NT2/D1 (cell line): ENCODE measurements at places on chromosomes 1 and 21.

- no peak for DNase-seq
Measured at GRCh38 chr1:112620377-112620695, 704 bp downstream of the CAPZA1 start.

DNA sequence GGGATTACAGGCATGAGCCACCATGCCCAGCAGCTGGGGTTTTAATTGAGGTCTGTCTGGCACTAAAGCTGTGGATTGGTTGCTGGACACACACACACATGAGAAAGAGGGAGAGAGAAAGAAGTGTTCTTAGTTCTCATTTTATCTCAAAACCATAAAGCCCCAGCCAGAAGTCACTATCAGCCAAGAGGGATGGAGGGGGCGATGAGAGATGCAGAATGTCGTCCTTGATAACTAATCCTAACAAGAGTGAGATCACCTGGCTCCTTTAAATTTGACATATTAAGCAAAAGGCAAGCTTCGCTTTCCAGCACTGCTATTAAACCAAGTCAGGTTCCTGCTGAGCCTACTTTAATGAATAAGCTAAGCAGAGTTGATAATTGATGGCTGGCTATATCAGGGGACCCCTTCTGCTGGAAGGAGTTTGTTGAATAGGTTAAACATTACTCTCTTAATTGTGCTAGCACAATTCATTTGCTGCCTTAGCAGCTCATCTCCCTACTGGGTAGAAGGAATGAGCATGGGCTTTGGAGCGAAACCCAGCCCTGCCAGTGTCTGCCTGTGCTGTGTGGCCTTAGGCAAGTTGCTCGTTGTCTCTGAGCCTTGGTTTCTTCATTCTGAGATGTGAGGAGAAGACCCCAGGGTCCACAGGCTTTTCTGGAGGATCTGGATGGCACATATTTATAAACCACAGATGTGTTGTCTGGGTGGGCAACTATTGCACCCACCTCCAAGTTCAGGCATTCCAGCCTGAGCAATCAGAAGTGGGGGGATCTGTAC is 50.8 kb downstream of the ALPL start:
- no peak for DNase-seq

- no peak for DNase-seq
Measured at GRCh38 chr1:42933060-42933586, 25.5 kb downstream of the SLC2A1 start.

- no peak for DNase-seq
Measured at GRCh38 chr1:208808301-208808700, 564.1 kb upstream of the PLXNA2 start.

GRCh38 chr1:16144325-16145029 is 11.4 kb downstream of the EPHA2 start:
- no peak for DNase-seq

GRCh38 chr1:149936170-149936991 is at the start of gene MTMR11:
Gene MTMR11, minus strand, starts transcription at chr1:149936879. Its CDS starts 232 bp downstream, at chr1:149936647.
- no peak for DNase-seq

- no peak for DNase-seq
Measured at GRCh38 chr1:208369658-208370057, 125.5 kb upstream of the PLXNA2 start.

DNA sequence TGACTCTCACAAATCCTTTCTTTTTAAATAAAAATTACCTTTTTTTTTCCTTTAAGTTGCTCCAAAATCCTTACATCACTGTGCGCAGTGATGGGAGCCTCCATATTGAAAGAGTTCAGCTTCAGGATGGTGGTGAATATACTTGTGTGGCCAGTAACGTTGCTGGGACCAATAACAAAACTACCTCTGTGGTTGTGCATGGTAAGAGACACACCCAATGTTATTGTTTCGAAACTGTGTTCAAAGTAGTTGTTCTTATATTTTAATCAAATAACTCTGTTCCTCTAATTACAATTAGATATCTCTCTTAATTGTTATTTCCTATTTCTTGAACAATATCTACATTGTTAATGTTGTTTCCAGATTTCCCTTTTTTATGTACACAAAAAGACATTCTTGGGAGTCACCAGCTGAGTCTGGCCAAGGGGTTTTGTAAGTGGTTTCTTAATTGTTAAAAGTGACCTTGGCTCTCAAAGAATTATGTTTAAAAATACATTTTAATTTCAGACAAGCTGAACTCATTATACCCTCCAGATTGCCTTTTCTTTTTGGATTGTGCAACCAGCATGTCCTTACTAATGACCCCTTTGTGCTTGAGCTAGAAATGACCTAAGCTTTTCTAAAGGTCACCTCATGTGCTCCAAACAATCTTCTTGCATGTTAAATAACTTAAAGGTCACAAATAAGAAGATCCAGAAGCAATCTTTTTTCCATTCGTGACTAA is 250.1 kb downstream of the HMCN1 start:
- no peak for DNase-seq

DNA sequence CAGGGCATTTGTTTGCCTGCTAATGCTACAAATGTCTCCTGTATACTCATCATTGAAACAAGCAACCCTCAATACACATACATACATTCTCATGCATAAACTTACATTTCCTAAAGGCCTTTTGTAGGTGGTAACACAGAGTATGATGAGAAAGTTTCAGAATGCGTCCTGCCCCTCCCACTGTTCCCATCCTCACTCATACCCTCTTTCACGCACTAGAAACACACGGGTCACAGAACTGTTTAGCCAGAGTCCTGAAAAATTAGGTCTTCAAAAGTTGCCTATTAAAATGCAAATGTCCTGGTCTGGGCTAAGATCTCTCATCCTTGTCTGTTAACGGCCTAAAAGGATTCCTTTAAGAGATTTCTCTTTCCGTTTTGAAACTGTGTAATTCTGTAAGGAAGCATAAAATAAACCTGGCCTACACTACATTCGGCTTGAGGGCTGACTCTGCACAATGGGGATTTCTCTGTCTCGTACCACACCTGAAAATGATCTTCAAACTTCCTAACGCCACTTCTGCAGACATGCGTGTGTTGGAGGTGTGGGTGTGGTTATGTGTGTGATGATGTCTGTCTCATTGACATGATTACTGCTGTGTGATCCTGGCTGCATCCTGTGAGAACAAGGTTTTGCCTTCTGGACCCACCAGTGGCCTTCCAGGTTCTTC is 5.3 kb upstream of the FCER1A start:
- no peak for DNase-seq

DNA sequence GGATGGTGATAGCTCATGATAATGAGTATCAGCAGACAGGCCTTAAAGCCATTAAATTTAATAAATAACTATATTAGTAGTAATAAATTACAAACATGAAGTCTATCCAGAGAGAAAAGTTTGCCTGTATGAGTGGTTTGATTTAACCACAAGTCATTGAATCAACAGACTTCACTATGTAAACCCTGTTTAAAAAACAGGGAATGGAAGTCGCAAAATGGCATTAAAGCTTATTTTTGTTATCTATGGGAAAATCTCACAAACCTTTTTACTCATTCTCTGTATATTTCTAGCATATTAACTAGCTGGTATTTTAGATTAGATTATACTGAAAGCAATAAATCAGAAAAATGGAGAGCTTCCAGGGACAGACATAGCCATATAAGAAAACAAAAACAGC is 45.3 kb downstream of the SASS6 start:
- DNase-seq, result no peak

DNA sequence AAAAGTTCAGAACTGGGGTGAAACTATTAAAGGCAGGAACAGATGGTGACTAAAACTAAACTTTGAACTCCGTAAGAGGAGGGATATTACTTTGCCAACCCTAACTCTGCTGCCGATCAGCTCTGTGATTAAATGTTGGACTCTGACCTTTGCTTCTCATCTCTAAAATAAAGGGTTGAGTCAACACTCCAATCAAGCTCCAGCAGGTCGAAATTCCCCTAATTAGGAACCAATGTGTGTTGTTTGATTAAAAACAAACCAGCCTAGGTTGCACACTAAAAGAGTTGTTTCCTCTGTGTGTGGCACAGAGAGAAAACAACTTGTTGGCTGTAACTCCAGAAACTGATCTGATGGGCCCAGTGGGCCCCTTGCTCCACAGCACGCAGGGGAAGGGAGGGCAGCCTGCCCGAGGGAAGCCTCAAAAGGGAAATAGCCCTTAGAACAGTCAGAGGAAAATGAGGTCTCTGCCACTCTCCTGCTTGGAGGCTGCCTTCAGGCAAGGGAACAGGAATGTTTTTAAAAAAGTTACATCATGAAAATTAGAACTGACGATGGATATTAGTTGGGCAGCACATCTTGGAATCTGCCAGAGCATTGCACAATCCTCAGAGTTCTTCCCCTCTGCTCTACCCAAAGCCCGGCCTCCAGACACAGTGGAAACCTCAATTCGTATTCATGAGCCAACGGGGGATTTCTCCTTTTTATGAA is 69.3 kb downstream of the KCTD3 start:
- DNase-seq, result no peak

- no peak for DNase-seq
Measured at GRCh38 chr1:241401156-241401555, 44.2 kb upstream of the RGS7 start.

- DNase-seq, result no peak
Measured at GRCh38 chr1:10429868-10430215, 391 bp upstream of the CENPS start.

DNA sequence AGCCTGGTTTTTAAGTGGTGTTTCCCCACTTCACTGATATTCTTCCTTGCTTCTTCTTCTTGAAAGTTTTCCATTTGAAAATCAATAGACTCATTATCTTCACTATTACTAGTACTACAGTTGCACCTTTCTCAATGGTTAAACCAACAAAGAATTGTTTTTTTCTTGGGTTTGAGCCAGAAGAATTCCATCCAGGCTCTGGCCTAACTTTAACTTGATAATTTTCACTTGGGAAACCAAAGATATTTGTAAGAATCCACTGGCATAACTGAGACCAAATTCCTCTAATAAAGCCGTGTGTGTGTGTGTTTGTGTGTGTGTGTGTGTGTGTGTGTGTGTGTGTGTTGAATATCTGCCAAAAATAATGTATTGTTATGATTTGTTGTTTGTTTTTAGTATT is 103.2 kb downstream of the SGIP1 start:
- DNase-seq, result no peak

DNA sequence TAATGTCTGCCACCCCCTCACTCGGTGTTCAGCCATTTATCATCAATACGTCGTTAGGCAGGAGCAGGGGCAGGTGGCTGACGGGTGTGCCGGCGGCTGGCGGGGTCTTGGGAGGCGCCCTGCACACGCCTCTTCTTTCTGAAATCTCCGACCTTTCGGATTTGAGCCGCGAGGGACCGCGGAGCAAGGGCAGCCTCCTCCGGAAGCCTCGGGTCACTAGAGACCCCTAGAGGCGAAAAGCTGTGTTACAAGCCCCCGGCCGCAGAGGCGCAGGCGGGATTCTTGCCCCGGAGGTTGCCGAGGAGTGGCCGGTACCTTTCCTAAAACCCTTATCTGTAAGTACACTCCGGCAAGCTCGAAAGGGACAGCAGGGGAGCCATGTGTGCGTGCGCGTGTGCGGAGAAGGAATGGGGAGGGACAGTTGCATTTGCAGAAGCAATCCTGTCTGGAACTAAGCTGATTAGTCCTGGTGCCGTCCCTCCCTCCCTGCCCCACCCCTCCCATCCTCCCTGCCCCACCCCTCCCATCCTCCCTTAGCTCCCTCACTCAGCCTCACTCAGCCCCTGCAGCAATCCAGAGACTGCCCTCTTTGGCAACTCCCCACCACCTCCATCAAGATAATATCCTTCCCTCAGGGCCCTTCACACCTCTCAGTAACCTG is 11.0 kb downstream of the BRINP2 start:
- DNase-seq, result peak; percentile 89

GRCh38 chr1:64686828-64687724 is 57.8 kb upstream of the RAVER2 start:
- peak; percentile 60 for DNase-seq

GRCh38 chr1:241934201-241934848 is 23.2 kb upstream of the BECN2 start:
- DNase-seq, result peak; percentile 84

DNA sequence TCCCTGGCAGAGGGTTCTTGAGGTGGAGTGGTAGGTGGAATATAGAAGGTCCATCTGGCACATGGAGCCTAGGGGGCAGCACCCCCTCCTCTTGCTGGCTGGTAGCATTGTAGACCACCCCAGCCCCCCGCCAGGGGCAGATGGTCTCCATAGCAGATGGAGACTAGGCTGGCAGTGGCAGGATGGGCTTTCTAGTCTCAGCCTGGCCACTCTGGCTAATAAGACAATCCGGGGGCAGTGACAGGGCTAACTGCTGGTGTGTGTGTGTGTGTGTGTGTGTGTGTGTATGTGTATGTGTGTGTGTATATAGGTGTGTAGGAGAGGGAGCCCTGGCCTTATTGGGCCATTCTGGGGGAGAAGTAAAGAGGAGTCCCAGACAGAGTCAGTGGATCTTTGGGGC is 16.1 kb downstream of the UTP11 start:
- DNase-seq, result no peak

DNA sequence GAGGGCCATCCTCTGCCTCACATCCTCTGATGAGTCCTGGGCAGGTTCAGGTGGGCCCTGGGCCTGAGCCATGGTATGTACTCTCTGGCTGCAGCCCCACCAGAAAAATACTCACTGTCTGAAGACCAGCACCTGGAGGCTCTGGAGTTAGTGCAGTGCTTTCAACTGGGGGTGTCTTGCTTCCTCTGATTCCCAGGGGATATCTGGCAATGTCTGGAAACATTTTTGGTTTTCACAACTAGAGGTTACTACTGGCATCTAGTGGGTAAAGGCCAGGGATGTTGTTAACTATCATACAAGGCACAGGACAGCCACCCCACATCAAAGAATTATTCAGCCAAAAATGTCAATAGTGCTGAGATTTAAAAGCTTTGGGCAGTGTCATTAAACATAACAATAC is 152.7 kb downstream of the HIVEP3 start:
- no peak for DNase-seq

DNA sequence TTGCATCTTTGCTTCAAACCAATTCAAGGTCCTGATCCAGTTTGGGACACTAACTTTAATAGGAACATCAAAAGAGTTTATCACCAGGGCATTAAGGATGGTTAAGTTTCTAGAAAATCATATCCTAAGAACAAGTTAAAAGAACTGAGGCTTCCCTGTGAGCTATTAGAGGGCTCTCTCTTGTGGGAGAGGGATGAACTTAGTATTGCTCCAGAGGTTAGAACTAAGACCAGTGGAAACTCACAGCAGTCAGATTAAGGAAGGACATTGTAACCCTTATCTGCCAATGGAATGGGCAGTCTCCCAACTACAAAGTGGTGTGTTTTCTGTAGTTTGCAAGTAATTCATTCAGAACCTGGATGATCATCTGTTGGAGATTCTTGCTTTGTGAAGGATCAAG is 36.8 kb downstream of the UBE2U start:
- DNase-seq, result no peak

DNA sequence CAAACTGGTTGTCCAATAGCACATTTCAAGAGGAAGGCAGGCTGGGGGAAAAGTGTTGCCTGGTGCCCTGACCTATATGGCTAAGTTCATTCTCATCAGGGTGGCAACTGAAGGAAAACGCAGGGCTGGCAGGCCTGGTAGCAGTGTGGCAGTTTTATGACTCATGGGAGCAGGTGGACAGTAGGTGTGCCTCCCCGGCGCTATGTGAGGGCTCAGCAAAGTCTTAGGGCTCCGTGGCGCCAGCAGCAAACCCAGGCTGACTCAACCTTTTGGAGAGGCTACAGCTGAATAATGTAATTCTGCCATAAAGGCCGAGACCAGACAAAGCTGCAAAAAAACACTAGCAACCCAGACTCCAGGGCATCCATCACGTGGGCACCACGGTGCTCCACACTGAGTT is 23.6 kb downstream of the GADD45A start:
- no peak for DNase-seq

GRCh38 chr1:100629391-100629790 is 90.2 kb upstream of the VCAM1 start:
- DNase-seq, result no peak
